Immature natural killer cell (primary cell): ENCODE measurements at places on chromosomes 1 and 21. TPM values are rescaled to one million over a fixed set of nuclear protein-coding genes. Genes with fewer than 3 reads are reported as not detected.

Gene CADM3
- polyA plus RNA-seq = not detected

Gene EXO1
- polyA plus RNA-seq = 0.63 TPM

Gene TPR
- polyA plus RNA-seq = 12.9 TPM

Gene LCE2C
- polyA plus RNA-seq = not detected

Gene PLA2G5
- polyA plus RNA-seq = not detected

GRCh38 chr1:208641579-208642280 lies 397.5 kb upstream of the PLXNA2 start:
- DNase-seq = no peak
- H3K4me1 ChIP-seq = no peaks in the 10 kb centered on the region
- H3K27ac ChIP-seq = no peak overlapping the region
- H3K36me3 ChIP-seq = no peaks in the 10 kb centered on the region
- H3K27me3 ChIP-seq = peaks cover 5% of the 10 kb centered on the region
- no peak overlapping the region for H3K4me3 ChIP-seq

DNA sequence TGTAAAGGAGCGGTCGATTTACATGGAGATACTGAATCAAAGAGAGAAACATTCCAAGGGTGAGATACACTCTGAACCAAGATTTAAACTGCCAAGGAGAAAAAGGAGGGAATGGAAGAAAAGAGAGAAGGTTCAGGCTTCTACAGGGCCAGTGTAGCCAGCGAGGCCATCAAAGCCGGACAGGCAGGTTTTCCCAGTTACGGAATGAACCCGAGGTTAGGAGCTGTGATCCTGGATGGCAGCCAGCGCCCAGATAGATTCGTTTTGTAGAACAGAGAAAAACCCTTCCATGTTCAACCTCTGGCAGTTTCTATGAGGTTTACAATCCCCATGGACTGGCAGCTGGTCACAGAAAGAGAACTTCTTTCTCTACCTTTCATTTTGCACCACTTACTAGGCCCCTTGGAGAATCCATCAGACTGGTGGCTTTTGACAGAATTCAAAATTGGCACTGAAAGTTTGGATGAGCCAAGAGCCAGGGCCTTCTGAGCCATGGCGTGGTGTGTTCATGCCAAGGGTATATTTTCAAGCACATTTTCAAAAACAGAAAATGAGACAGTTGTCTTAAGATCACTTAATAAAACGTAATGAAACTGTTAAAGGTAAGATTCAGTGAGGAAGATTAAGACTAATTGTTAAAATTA lies 171.5 kb downstream of the RUNX1 start:
- H3K4me1 ChIP-seq = peaks cover 10% of the 10 kb centered on the region
- H3K4me3 ChIP-seq = no peak overlapping the region
- no peak for DNase-seq

GRCh38 chr1:204703826-204704612 lies 18.5 kb upstream of the LRRN2 start:
- DNase-seq = no peak
- no peak overlapping the region for H3K4me3 ChIP-seq
- H3K27ac ChIP-seq = no peak overlapping the region
- peaks cover 2% of the 10 kb centered on the region for H3K27me3 ChIP-seq
- no peaks in the 10 kb centered on the region for H3K36me3 ChIP-seq

DNA sequence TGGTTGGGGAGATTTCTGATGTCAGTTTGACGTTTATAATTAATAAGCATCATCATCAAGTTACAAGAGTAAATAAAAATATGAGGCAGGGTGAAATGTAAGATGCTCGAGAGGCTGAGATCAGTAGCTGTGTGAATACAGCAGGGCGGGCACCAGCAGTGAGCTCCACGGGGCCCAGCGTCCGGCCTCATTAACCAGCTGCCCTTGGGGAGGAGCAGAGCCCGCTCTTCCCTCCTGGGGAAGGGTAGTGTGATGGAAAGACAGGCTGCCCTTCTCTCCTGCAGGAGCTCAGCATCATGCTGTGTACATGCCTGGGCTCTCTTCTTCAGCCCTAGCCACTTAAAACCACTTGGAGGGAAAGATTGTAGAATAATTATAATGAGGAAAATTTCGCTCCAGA lies 23.4 kb downstream of the PDE9A start:
- H3K27ac ChIP-seq = no peak overlapping the region
- no peak overlapping the region for H3K4me3 ChIP-seq
- no peak for DNase-seq
- peaks cover 16% of the 10 kb centered on the region for H3K27me3 ChIP-seq

DNA sequence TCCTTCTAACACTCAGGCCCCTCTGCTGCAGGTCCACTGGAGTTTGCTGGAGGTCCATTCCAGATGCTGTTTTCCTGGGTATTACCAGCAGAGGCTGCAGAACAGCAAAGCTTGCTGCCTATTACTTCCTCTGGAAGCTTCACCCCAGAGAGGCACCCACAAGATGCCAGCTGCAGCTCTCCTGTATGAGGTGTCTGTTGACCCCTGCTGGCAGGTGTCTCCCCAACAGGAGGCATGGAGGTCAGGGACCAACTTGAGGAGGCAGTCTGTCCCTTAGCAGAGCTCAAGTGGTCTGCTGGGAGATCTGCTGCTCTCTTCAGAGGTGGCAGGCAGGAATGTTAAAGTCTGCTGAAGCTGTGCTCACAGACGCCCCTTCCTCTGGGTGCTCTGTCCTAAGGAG lies 204.8 kb downstream of the FCRL5 start:
- H3K4me3 ChIP-seq = no peak overlapping the region
- H3K36me3 ChIP-seq = peaks cover 3% of the 10 kb centered on the region
- H3K27ac ChIP-seq = no peak overlapping the region
- H3K27me3 ChIP-seq = peaks cover 10% of the 10 kb centered on the region
- H3K4me1 ChIP-seq = no peaks in the 10 kb centered on the region

DNA sequence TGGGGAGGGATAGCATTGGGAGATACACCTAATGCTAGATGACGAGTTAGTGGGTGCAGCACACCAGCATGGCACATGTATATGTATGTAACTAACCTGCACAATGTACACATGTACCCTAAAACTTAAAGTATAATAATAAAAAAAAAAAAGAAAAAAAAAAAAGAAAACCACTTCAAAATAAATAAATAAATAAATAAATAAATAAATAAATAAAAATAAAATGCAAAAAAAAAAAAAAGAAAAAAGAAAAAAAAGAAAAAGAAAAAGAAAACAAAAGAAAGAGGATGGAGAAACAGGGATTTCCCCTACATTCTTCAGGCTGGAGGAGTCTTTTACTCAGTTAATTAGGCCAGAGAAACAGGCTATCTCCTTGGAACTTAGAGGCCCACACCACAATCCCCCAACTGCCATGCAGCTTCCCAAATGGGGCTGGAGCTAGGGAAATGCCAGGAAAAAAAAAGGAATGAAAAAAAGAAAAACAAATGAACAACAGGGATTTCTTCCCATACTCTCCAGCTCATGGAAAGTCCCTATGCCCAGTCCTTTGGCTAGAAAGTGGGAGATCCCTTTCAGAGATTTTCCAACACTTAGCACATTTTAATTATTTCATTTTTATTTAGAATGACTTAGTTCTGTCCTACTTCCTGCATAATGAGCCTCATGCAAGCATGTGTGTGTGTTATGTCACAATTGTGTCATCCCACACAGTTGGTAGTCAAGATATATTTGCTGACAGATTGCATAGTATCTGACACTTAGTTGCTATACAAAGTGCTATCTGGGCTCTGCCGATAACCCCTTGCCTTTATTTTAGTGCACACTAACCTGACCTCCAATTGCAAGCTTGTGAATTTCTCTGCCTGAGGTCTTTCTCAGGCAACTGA lies 486.4 kb downstream of the PLPP3 start:
- H3K4me3 ChIP-seq = no peak overlapping the region
- peaks cover 2% of the 10 kb centered on the region for H3K27me3 ChIP-seq
- H3K36me3 ChIP-seq = no peaks in the 10 kb centered on the region
- no peaks in the 10 kb centered on the region for H3K4me1 ChIP-seq

- H3K27ac ChIP-seq = no peak overlapping the region
- DNase-seq = no peak
- no peaks in the 10 kb centered on the region for H3K36me3 ChIP-seq
- H3K4me3 ChIP-seq = no peak overlapping the region
- H3K27me3 ChIP-seq = peaks cover 3% of the 10 kb centered on the region
Observed at GRCh38 chr1:197486946-197487345, 218.9 kb downstream of the CRB1 start.

DNA sequence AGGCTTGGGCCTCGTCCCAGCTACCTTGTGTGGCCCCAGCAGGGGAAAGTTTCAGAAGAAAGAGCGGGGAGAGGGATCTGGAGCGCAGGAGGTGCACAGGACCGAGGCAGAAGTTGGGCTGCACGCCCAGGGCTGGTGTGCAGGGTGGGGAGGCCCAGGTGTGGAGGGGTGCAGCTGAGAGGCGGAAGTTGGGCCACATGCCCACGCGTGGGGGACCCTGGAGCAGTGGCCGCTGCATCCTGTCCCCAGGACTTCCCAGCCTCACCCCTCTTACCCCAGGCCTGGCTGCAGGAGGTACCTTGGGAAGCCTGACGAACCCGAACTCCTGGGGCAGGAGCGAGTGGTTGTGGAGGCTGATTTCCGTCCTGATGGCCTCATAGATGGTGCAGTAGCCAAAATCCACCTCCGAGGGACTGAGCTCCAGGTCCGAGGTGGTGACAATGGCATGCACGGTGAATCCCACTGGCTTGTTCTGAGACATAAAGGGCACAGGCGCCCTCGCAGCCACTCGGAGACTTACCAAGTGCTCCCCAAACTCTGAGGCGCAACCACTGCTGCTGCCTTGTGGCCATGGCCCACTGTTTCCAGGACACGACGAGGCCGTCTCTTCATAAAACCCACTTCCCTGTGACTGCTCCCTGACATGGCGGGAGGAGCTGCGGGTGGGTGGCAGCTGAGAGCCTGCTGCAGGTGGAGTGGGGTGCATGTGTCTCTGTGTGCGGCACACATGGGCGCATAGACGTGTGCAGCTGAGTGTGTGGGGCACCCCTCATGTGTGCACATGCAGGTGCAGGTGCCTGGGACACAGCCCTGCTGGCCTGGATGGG lies 20.4 kb upstream of the TMEM52 start:
- H3K4me1 ChIP-seq = peaks cover 2% of the 10 kb centered on the region
- H3K4me3 ChIP-seq = no peak overlapping the region
- peaks cover 4% of the 10 kb centered on the region for H3K27me3 ChIP-seq
- no peak for DNase-seq

DNA sequence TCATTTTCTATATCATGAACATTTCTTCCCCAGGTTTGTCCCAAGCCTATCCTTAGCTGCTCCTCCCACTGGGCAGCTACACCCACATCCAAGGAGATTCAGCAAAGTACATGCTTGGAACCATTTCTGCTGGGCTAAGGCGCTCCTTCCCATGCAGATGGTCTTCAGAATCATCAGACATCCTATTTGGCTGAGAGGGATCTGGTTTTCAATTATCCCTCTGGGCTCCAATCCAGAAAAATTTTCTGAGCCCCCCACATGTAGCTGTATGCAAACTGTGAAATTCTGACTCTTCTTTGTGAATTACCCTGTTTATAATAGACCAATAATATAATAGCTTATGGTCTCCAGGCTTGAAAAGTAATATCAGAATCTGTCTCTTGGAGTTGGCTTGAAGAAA lies 99.2 kb downstream of the LAMC2 start:
- H3K36me3 ChIP-seq = no peaks in the 10 kb centered on the region
- no peak overlapping the region for H3K27ac ChIP-seq
- no peak for DNase-seq
- H3K4me3 ChIP-seq = no peak overlapping the region
- H3K27me3 ChIP-seq = peaks cover 8% of the 10 kb centered on the region

GRCh38 chr1:83994111-83994510 lies 4.8 kb downstream of the TTLL7 start:
- DNase-seq = no peak
- H3K27me3 ChIP-seq = peaks cover 17% of the 10 kb centered on the region
- H3K4me1 ChIP-seq = peaks cover 5% of the 10 kb centered on the region

DNA sequence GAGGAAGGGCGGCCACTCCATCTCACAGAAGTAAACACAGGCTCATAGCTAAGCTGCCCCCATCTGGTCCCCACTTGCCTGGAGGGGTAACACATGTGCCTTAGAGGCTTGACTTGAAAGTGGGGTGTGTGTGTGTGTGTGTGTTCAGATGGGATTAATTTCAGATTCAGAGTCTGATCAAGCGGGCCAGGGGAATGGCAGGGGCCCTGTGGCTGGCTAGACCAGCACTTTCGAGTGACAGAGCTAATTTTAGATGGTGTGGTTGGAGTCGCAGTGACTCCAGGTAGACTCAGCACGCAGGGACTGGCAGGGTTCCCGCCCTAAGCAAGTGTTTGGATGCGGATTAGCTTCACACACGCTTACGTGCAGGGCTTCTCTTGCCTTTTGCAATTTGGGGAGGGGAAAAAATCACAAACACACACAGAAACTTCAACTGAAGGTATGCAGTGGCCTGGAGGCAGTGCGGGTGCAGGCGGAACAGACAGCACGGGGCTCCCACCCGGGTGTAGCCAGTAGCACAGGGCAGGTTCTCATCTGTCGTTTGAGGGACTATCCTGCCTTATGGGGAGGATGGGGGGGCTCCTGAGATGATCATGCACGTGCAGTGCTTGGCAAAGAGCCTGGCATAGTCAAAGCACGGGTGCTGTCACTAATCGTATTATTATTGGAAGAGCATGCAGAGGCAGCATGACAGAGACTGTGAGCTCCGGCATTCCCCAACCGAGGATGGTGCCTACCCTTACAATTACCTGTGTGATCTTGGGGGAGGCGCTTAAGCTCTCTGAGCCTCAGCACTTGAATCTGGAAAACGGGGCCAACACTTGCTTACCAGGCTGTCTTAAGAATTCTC lies 1.3 kb downstream of the EDN2 start:
- H3K4me1 ChIP-seq = no peaks in the 10 kb centered on the region
- H3K27me3 ChIP-seq = peaks cover 6% of the 10 kb centered on the region
- H3K36me3 ChIP-seq = no peaks in the 10 kb centered on the region
- H3K27ac ChIP-seq = no peak overlapping the region
- no peak overlapping the region for H3K4me3 ChIP-seq
- DNase-seq = no peak
